Kidney epithelial cell (primary cell): ENCODE measurements at places on chromosomes 16 and 17. TPM values are rescaled to one million over a fixed set of nuclear protein-coding genes. Genes with fewer than 3 reads are reported as not detected.
A peak's percentile ranks its signal among the peaks of the same experiment; 100 is the strongest.

Gene KRTAP1-5
- total RNA-seq = not detected in 2 replicates

Gene DBNDD1
- 27.2 and 35.2 TPM in 2 replicates for total RNA-seq

Gene TGFB1I1
- 116 and 138 TPM in 2 replicates for total RNA-seq

Gene CTRB1
- total RNA-seq = not detected in 2 replicates

Gene ABCC11
- not detected in 2 replicates for total RNA-seq

Gene KRTAP4-8
- not detected in 2 replicates for total RNA-seq

Gene CCL22
- not detected in 2 replicates for total RNA-seq

DNA sequence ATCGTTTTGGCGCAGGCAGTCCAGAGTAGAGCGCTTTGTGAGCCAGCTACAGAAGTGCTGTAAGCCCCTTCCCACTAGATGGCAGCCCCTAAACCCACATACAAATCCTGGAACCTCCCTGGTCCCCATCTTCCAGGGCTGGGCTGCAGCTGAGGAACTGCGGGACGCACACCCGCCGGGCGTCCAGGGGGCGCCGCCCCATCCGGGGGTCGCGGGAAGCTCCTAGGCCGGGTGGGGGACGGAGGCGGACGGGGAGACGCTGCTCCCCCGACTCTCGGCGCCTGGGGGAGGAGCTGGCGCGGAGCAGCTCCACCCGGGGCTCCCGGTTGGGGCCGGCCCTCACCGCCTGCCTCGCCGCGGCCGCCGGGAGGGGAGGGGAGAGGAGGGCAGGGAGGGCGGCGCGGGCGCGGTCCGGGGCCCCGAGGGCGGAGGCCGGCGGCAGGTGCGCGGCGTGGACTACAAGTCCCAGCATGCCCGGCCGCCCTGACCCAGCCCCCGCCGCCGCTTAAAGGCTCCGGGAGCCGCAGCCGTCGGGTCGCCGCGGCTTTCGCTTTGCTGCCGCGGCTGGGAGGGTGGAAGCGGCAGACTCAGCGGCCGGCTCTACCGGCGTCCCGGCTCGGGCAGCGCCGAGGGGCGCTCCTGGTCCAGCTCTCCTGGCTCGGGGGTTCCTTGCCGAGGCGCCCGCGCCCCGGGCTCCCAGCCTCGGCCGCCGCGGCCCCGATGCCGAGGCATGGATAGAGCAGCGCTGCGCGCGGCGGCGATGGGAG is at the start of gene KSR1:
Gene KSR1 (plus strand): TSS at position 535 of the 767 bp plus-strand sequence. CDS start 196 bp downstream, at position 731.
- no peak for DNase-seq

GRCh38 chr17:2024572-2025219 is 438 bp downstream of the RTN4RL1 start:
- DNase-seq = no peak

- no peak for DNase-seq
Observed at GRCh38 chr16:3878610-3879009, 1.9 kb downstream of the CREBBP start.

GRCh38 chr16:49733313-49734009 is 122.5 kb downstream of the ZNF423 start:
- DNase-seq = no peak

DNA sequence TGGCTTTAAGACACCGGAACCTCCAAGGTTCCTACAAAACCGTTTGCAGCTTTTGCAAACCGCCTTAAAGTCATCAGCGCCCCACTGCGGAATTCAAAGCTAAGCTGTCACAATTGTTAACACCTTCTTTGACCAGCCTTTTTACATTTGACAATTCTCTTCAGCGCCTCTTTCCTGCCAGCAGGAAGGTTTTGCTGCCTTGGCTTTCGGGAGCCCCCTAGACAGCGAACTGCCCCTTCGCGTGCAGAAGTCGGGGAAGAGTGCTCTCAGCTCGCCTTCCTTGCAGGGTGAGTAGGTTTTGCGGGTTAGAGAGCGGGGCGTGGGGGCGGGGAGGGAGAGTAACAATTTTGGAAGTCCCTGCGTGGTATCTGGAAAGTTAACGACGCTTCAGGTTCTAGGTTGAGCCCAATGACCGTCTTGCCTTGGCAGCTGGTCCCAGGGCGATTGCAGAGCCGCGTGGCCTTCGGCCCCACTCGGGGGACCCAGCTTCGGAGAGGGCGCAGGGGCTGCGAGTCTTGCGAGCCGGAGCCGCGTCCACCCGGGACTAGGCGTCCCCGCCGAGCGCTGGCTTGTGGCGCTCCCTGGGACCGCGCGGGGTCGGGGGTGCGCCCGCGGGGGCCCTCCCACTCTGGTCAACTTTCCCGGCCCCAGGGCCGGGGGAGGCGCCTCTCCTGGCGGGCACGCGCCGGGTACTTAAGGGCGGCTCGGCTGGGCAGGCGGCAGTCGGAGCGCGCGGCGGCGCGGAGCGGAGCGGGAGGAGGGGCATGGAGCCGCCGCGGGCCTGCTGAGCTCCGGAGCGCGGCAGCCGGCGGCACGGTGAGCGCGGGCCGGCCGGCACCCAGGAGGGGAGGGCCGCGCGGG is at the start of gene HAS3:
Gene HAS3 (plus strand): TSS at position 153 of the 861 bp plus-strand sequence. CDS start 3,743 bp downstream, outside the sequence.
- DNase-seq = peak; percentile 48

DNA sequence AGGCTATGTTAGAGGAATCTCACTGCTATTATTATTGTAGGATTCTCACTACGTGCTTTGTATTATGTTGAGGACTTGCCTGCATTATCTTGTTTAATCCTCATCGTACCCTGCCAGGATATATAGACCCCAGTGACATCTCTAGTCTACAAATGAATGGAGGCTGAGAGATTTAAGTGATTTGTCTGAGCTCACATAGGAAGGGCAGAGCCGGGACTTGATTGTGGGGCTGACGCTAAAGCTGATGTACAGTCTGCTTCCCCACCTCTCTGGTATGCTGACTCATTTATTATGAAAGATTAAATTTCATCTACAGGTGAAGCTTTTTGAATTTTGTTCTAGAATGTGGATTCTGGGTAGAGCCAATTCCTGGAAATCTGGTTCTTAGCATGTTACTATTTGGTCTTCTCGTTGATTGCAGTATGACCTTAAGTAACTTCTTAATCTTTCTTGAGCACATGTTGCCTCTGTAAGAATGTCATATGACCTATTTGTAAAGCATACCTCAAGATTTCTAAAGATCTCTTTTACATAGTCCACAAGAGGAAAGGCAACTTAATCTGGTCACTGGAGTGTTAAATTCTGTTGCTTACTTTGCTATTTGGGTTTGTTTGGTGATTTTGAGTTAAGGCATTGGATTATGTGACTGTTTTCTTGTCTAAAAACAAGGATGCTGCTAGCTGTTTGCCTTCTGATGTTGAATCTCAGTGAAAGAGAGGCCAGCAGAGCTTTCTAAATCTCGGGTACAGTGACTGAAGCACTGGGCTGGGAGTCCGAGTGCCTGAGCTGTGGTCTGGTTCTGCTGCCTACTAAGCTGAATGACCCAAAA is 12.4 kb downstream of the METTL9 start:
- no peak for DNase-seq

DNA sequence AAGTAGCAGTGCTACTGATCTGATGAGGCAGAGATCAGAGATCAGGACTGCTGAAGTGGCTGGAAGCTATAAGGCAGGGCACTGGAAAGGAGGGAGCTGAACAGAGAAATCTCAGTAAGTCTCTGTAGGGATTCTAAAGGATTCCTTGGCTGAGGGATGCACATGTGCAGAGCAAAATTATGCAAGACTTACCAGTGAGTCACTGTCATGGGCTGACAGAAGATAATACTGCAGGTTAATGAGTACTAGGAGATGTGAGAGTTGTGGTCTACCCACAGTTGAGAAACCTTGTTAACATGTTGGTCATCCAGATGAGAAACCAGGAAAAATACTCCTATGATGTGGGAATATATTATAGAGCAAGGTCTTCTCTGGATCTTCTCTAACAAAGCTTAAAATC is 378.1 kb downstream of the HAPSTR1 start:
- peak; percentile 97 for DNase-seq

- DNase-seq = no peak
Observed at GRCh38 chr16:88883117-88883895, 16.8 kb upstream of the PABPN1L start.

DNA sequence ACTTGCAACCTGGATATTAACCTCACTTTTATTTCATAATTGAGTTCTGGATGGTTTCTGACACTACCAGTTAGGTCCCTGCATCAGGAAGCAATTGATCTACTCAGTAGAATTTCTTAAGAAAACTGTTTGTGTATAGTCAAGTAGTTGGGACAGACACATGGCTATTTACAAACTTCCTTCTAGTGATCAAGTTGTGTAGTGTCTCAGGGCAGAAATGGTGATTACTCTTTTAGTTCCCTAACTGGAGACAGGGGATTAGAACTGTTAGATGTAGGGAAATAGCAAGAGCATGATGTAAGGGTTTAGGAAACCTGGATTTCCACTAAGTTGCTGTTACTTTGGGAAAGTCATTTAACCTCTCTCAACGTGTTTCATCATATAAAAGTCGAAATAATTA is 30.4 kb downstream of the TMEM100 start:
- no peak for DNase-seq

DNA sequence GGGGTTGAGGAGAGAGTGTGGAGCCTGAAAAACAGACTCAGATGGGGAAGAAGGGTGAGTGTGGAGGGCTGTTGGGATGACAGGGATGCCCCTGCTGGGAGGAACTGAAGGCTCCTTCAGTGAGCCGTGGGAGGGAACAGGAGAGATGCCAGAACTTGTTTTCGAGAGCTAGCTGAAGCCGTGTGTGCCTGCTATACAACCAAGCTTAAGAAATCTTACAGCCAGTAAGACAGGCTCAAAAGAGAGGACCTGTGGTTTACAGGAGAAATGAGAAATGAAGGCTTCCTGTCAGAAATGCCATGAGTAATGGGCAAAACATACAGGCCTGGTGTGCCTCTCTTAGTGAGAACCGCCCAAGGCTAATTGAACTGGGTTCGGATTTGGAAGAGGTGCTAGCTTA is 99.6 kb downstream of the SPACA3 start:
- DNase-seq = no peak

GRCh38 chr17:50196826-50197225 is 4.6 kb downstream of the COL1A1 start:
- no peak for DNase-seq

- DNase-seq = no peak
Observed at GRCh38 chr16:57994778-57995177, 5.7 kb downstream of the ZNF319 start.

GRCh38 chr16:57959121-57959520 is 11.8 kb downstream of the CNGB1 start:
- DNase-seq = no peak

DNA sequence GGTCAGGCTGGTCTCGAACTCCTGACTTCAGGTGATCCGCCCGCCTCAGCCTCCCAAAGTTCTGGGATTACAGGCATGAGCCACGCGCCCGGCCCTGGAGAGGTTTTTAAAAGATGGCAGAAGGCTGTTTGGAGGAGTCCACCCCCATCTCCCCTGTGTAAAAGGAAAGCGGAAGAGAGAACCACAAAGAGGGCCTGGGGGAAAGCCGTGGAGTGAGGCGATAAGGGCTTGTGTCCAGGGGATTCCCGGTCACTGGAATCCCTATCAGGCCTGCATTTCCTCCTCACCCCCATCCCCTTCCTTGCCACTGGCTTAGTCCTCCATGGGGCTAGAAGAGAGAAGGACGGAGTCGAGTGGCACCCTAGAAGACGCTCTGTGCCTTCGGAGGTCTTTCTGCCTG is at the start of gene GP1BA:
Gene GP1BA (plus strand): TSS at position 315 of the 400 bp plus-strand sequence. CDS start 328 bp downstream, outside the sequence.
- no peak for DNase-seq

GRCh38 chr16:65737831-65738230 is 616.0 kb upstream of the CDH11 start:
- DNase-seq = no peak

- no peak for DNase-seq
Observed at GRCh38 chr16:35182943-35183550, 1723.6 kb downstream of the TP53TG3F start.

DNA sequence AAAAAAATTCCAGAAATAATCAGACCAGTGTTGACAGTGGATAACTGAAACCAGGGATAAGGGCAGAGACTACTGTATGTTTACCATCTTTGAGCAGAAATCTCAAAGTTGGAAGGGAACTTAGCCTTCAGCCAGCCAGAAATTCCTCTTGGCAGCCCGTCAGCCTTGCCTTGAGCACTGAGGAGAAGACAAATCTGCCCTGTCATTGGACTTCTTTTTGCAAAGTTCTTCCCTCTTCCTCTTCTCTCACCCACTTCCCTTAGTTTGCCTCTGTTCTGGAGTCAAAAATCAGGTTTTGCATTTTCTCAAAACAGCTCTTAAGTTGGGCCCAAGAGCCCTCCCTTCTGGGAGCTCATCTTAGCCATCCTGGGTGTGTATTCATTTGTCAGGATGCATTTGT is 6.2 kb downstream of the TUFM start:
- no peak for DNase-seq

GRCh38 chr17:7852919-7853690 is 1.8 kb upstream of the TMEM88 start:
- DNase-seq = no peak

GRCh38 chr17:44522883-44523671 is 19.9 kb upstream of the GPATCH8 start:
- DNase-seq = no peak

DNA sequence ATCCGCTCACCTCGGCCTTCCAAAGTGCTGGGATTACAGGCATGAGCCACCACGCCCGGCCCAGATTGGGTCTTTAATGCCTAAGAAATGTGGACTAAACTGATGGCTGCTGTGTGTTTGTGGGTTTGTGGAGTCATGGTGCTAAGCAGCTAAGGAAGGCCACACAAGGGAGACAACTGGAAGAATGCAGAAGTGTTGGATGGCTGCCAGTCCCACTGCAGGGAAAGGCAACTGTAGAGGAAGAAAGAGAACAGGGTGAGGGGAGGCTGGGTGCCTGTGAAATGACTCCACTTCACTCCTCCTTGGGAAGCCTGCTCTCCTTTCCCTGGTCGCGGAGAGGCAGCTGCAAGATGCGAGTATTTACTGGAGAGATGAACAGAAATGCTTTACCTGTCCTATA is 23.5 kb upstream of the SIAH1 start:
- DNase-seq = no peak

DNA sequence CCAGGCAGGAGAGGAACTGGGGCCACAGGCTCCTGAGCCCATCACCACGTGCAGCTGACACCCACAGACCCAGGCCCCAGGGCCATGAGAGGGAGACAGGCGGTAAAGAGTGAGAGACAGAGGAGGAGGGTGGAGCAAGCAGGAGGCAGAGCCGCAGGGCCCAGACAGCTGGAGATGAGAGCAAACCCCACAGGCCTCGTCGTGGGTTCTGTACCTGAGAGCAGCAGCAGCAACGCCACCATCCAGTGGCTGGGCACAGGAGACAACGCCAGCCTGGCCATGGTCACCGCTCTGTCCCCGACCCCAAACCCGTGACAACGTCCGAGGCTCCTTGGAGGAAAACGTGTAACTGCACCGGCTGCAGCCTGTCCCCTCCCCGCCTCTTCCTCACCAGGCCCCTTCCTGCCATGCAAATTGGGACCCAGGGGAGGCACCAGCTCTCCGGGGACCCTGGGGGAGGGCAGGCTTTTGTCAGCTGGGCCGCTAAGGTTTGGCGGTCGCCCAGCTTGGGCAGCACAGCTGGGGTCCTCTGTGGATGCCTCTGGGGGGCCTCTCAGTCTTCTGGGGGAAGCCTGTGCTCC is at the start of gene CD79B:
Gene CD79B (minus strand): TSS at position 351 of the 581 bp plus-strand sequence. CDS start 70 bp downstream, at position 281.
- no peak for DNase-seq

- DNase-seq = no peak
Observed at GRCh38 chr17:58615768-58616659, 75.8 kb downstream of the TEX14 start.

DNA sequence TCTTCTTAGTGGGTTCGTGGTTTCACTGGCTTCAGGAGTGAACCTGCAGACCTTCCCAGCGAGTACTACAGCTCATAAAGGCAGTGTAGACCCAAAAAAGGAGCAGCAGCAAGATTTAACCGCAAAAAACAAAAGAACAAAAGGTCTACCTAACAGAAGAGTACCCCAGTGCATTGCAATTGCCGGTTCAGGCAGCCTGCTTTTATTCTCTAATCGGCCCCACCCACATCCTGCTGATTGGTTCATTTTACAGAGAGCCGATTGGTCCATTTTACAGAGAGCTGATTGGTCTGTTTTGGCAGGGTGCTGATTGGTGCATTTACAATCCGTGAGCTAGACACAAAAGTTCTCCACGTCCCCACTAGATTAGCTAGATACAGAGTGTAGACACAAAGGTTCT is 2.0 kb upstream of the ARRB2 start:
- no peak for DNase-seq
